ENCODE measurements at places on chromosomes 2 and 18. TPM values are rescaled to one million over a fixed set of nuclear protein-coding genes. Genes with fewer than 3 reads are reported as not detected.

TANC1 gene
- total RNA-seq, result 1.4 TPM

DNA sequence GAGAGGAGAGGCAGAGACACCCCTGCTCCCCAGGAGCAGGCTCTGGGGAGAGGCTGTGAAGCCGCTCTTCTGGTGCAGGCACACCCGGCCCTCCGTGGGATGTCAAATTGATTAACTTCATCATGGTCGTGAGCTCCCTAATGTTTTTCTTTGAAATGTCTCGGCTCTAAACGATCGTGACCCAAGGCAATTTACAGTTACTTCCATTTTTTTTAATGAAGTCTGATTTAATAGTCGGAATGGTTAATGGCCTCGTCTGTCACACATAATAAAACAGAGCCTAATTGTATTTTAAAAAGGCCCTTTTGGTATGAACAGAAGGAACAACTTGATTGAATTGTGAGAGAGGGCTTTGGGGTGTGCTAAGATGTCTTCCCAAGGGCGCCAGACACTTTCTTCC is 130.2 kb downstream of the SMAD2 start:
- no peaks in the 10 kb centered on the region for H3K4me1 ChIP-seq
- peaks cover 2% of the 10 kb centered on the region for H3K36me3 ChIP-seq
- H3K4me3 ChIP-seq, result no peak overlapping the region

DNA sequence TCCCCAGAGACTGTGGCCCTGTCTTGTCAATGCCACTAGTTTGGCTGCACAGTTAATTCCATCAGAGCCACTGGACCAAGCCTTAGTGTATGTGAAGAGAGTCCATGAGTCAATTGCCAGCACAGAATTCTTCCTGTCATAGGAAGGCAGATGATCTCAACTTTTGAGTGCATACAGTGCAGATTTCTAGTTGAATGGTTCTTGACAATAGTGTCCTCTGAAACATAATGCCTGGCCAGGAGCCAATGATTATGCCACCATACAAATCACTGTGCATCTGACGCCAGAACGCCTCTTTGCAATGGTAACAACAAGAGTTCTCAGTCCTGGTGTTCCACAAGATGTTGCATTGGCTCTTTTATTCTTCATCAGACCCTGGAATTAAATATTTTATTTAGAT is 7.1 kb downstream of the NEUROD1 start:
- peaks cover 5% of the 10 kb centered on the region for H3K4me1 ChIP-seq
- no peaks in the 10 kb centered on the region for H3K36me3 ChIP-seq
- DNase-seq, result no peak
- H3K27me3 ChIP-seq, result peaks cover 55% of the 10 kb centered on the region
- no peak overlapping the region for H3K27ac ChIP-seq
- no peak overlapping the region for H3K4me3 ChIP-seq

ONECUT2 gene
- total RNA-seq, result not detected

GRCh38 chr2:222358876-222359275 is 60.1 kb upstream of the PAX3 start:
- no peak overlapping the region for H3K27ac ChIP-seq
- no peaks in the 10 kb centered on the region for H3K36me3 ChIP-seq
- DNase-seq, result no peak
- no peaks in the 10 kb centered on the region for H3K4me1 ChIP-seq
- H3K4me3 ChIP-seq, result no peak overlapping the region

SP140 gene
- 68.2 TPM for total RNA-seq

DNA sequence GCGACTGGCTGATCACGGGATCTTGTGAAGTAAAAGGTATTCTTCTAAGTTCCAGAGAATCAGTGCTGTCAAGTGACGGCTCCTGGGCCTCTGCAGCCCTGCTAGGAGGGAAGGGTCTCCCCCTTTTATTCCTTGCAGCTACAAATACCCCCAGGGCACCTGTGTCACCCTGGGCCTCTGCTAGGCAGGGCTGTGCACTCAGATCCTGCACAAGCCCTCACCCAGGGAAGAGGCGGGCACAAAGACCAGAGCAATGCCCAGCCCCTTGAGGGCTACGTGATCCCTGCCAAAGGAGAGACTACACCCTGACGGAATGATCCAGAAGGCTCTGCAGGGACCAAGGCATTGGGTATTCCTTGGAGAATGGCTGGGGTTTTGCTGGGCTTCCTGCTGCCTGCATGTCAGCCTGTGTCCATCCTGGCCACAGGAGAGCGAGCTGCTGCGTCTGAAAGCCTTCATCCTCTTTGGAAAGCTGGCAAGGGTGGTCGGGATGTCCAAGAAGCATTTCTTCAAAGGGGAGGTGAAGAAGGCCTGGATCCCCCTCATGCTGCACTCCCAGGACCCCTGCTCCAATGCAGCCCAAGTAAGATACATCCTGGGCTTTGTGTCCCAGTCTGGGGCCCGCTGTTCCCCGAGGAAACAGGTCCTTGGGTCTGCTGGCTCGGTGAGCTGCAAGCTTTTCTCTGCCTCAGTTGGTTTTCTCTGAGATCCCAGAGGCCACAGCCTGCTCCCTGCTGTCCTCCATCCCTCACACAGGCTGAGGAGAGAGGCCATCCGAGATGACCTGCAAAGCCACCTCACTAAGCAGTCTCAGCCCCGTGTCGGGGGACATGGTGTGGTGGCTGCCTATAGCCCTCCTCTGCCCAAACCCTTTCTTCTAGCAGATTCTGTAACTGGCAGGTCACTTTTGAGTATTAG is 24.9 kb downstream of the HJURP start:
- H3K27me3 ChIP-seq, result no peaks in the 10 kb centered on the region
- H3K4me1 ChIP-seq, result no peaks in the 10 kb centered on the region
- no peak overlapping the region for H3K4me3 ChIP-seq
- DNase-seq, result peak; percentile 3
- H3K27ac ChIP-seq, result no peak overlapping the region

DNA sequence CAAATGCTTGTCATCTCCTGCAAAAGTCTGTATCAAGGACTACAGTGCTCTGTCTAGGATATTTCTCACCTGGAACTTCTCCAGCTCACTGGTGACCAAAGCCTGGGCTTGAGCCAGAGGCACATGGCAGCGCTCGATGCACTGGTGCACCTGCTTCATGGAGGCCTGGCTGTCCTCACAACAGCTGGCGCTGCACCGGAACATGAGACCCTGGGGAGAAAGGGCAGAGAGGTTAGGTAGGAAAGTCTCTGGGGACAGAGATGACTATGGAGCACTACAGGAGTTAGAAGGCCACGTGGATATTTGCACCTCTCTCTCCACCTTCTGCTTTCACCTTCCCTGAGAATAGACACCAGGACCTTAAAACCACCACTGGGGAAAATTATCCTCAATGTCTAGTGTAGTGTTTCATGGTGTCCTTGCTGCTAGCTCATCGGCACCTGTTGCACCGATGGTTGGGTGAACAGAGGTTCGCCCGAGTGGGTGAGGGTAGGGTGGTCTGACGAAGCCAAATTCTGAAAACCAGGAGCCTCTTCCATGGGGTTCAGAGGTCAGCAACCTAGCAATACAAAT is 1.0 kb downstream of the FAM136A start:
- no peak for DNase-seq
- peaks cover 15% of the 10 kb centered on the region for H3K4me1 ChIP-seq
- H3K36me3 ChIP-seq, result peaks cover 6% of the 10 kb centered on the region
- H3K4me3 ChIP-seq, result peak overlapping the region; percentile 91
- peak overlapping the region; percentile 84 for H3K27ac ChIP-seq
- H3K27me3 ChIP-seq, result no peaks in the 10 kb centered on the region

DNA sequence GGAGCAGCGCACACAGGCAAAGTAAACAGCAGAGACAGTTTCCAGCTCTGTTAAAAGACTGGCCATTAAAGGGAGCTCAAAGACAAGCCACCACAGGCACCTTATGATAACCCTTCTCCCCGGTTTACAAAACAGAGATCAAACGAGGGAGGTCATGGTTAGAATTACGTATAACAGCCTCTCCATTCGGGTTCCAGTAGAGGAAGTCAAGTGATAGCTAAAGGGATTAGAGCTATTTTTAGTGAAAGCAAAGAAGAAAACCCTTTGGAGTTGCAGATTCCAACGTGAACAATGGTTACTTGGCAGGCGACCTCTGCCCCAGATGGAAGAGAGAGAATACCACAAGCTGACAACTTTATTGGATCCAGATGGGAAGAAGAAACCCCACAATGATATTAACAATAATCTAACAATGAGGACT is 31.2 kb upstream of the EDAR start:
- peaks cover 6% of the 10 kb centered on the region for H3K36me3 ChIP-seq
- no peak for DNase-seq
- H3K27ac ChIP-seq, result peak overlapping the region; percentile 64
- H3K4me3 ChIP-seq, result peak overlapping the region; percentile 37
- H3K4me1 ChIP-seq, result peaks cover 15% of the 10 kb centered on the region
- peaks cover 22% of the 10 kb centered on the region for H3K27me3 ChIP-seq

- H3K27me3 ChIP-seq, result peaks cover 53% of the 10 kb centered on the region
- no peak for DNase-seq
These were observed 11.0 kb upstream of the OSR1 start for GRCh38 chr2:19369341-19369955.

CHRNG gene
- not detected for total RNA-seq

DNA sequence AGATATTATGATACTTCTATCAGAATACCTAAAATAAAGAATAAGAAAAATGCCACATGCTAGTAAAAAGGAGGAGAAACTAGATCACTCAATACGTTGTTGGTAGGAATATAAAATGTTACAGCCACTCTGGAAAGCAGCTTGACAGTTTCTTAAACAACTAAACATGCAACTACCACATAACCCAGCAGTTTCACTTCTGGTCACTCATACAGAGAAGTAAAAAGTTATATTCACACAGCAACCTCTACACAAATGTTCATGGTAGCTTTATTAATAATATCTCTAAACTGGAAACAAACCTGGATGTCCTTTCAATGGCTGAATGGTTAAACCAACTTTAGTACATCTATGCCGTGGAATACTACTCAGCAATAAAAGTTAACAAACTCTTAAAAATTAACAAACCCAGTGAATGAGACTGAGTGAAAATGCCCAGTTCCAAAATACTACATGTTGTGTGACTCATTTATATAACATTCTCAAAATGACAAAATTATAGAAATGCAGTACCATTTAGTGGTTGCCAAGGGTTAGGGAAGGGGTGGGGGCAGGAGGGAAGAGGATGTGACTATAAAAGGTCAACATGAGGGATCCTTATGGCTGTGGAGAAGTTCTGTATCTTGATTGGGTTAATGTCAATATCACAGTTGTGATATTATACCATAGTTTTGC is 124.1 kb downstream of the MMADHC start:
- H3K27me3 ChIP-seq, result peaks cover 13% of the 10 kb centered on the region
- H3K4me1 ChIP-seq, result no peaks in the 10 kb centered on the region

DNA sequence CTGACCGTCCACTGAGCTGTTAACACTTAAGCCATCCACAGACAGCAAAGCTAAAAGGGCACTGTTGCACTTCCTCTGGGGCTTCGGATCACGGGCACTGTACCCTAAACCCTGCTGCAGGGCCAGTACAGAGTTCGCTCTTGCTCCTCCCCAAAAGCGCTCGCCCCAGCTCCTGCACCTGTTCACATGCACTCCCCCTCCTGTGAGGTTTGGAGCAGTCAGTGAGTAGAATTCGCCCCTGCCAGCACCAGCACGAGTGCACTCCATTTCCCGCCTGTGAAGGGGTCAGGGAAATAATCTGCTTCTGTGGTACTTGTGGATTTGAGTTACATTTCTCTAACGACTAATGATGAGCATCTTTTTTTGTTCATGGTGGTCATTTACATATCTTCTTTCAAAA is 158.8 kb downstream of the PTPRM start:
- H3K4me3 ChIP-seq, result no peak overlapping the region
- DNase-seq, result no peak
- H3K4me1 ChIP-seq, result no peaks in the 10 kb centered on the region
- no peaks in the 10 kb centered on the region for H3K36me3 ChIP-seq
- no peaks in the 10 kb centered on the region for H3K27me3 ChIP-seq

- H3K4me3 ChIP-seq, result no peak overlapping the region
- H3K4me1 ChIP-seq, result peaks cover 7% of the 10 kb centered on the region
- H3K36me3 ChIP-seq, result peaks cover 2% of the 10 kb centered on the region
- no peak for DNase-seq
These were observed 59.6 kb downstream of the EIPR1 start for GRCh38 chr2:3317871-3318590.

GRCh38 chr2:9424447-9425164 is 1.2 kb downstream of the CPSF3 start:
- H3K36me3 ChIP-seq, result peaks cover 4% of the 10 kb centered on the region
- peaks cover 26% of the 10 kb centered on the region for H3K4me1 ChIP-seq
- no peak overlapping the region for H3K27ac ChIP-seq
- H3K27me3 ChIP-seq, result no peaks in the 10 kb centered on the region
- no peak overlapping the region for H3K4me3 ChIP-seq
- DNase-seq, result no peak

GRCh38 chr2:74584088-74584645 is 29.6 kb downstream of the DOK1 start:
- H3K27me3 ChIP-seq, result peaks cover 19% of the 10 kb centered on the region
- DNase-seq, result no peak
- no peak overlapping the region for H3K4me3 ChIP-seq
- H3K27ac ChIP-seq, result no peak overlapping the region
- H3K36me3 ChIP-seq, result no peaks in the 10 kb centered on the region
- H3K4me1 ChIP-seq, result peaks cover 17% of the 10 kb centered on the region

GRCh38 chr2:195733831-195734230 is 76.8 kb downstream of the SLC39A10 start:
- no peak for DNase-seq
- no peaks in the 10 kb centered on the region for H3K27me3 ChIP-seq
- H3K4me3 ChIP-seq, result no peak overlapping the region
- H3K4me1 ChIP-seq, result no peaks in the 10 kb centered on the region
- no peak overlapping the region for H3K27ac ChIP-seq

ST6GAL2 gene
- 0.34 TPM for total RNA-seq

- no peaks in the 10 kb centered on the region for H3K27me3 ChIP-seq
- DNase-seq, result no peak
- no peaks in the 10 kb centered on the region for H3K4me1 ChIP-seq
- no peak overlapping the region for H3K4me3 ChIP-seq
- H3K36me3 ChIP-seq, result no peaks in the 10 kb centered on the region
- no peak overlapping the region for H3K27ac ChIP-seq
These were observed 1174.0 kb upstream of the SLC39A10 start for GRCh38 chr2:194483041-194483440.

DNA sequence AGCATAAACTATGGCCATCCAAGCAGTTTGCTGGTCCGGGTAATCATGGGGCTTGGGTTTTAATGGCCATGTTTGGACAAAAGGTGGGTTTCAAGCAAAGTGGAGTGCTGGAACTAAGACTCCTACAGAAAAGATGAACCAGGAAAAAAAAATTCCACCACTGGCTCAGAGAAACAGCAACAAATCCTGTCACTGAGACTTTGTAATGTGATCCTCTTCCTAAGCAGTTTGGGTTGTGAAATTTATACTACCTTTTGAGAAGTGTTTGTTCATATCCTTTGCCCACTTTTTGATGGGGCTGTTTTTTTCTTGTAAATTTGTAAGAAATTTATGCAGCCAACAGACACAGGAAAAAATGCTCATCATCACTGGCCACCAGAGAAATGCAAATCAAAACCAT is 40.2 kb downstream of the MRPL33 start:
- peaks cover 10% of the 10 kb centered on the region for H3K27me3 ChIP-seq
- no peaks in the 10 kb centered on the region for H3K36me3 ChIP-seq
- H3K27ac ChIP-seq, result no peak overlapping the region
- no peak for DNase-seq

TUBB8B gene
- not detected for total RNA-seq

TLX2 gene
- 0.16 TPM for total RNA-seq

GRCh38 chr18:29154196-29154757 is 977.3 kb upstream of the CDH2 start:
- H3K4me3 ChIP-seq, result no peak overlapping the region
- H3K27me3 ChIP-seq, result no peaks in the 10 kb centered on the region
- H3K36me3 ChIP-seq, result no peaks in the 10 kb centered on the region
- no peaks in the 10 kb centered on the region for H3K4me1 ChIP-seq

PRKAG3 gene
- not detected for total RNA-seq

- H3K27ac ChIP-seq, result no peak overlapping the region
- no peak overlapping the region for H3K4me3 ChIP-seq
These were observed 26.7 kb downstream of the LYPD6 start for GRCh38 chr2:149357058-149357457.

GRCh38 chr2:95297639-95298395 is 670 bp downstream of the KCNIP3 start:
- no peaks in the 10 kb centered on the region for H3K36me3 ChIP-seq
- peaks cover 4% of the 10 kb centered on the region for H3K4me1 ChIP-seq
